CD8-positive, alpha-beta memory T cell (primary cell): ENCODE measurements at places on chromosomes 1 and 21.

DNA sequence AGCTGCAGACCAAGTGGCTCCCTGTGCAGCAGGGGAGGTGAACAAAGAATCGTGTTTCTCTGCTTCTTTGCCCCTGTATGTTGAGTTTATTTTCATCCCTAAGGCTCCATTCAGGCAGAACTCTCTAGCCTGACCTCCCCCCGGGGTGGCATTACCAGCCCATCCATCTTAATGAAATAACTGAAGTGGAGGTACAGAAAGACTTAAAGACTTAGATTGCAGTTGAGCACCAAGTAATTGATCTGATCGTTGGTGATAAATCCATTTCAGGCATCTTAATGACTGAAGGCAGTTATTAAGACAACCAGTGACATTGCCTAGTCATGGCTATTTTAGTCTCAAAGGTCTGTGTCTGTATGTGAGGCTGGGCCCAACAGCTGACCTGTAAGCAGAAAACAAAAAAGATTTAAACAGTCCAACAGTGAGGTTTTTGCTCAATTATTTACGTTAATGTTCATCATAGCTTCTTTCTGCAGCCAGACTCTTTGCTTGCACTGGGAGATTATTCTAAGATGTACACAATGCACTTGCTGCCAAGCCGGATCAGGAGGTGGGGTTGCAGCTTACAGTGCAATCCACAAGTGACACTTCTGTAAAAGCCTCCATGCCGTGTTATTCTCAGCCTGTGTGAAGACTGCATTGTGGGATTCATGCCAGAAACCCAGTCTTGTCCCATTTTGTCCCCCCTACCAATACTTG is 363.0 kb upstream of the DUSP10 start:
- no peak overlapping the region for H3K4me3 ChIP-seq
- no peak for DNase-seq
- H3K27me3 ChIP-seq: no peaks in the 10 kb centered on the region
- no peaks in the 10 kb centered on the region for H3K36me3 ChIP-seq
- H3K27ac ChIP-seq: no peak overlapping the region

- peaks cover 5% of the 10 kb centered on the region for H3K36me3 ChIP-seq
- H3K4me3 ChIP-seq: no peak overlapping the region
- no peak overlapping the region for H3K27ac ChIP-seq
These were observed 6.1 kb upstream of the AGO3 start for GRCh38 chr1:35924838-35925237.

DNA sequence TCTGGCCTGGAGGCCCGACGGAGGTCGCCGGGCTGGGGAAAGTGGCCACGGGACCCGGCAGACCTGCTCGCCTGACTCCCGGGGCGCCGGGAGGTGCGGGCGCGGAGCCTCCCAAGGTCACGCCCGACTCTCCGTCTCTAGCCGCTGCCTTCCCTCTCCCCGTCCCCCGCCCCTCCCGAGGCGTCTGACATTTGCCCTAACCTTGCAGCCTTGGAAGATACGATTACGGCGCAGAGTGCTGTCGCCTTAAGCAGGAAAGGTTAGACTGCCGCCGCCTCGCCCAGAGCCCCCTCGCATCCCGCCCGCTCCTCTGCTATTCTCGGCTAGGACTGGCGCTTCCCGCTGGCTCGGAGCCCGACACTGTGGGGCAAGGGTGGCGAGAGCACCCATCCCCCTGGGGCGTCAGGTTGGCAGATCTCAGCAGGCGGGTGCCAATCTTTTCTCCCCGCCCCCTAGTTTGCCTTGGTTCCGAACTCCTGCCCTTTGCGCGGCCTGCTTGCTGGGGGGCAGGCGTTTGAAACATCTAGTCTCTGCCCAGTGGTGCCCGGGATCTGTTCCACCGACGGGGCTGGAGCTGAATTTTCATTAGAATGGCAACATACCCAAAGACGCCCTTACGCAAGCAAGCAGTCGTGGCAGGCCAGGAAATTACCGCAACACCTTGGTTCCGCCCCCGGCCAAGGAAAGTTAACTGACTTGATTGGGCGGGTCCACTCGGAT is 835 bp downstream of the PGM1 start:
- H3K36me3 ChIP-seq: no peaks in the 10 kb centered on the region
- peak; percentile 57 for DNase-seq
- H3K4me1 ChIP-seq: peaks cover 11% of the 10 kb centered on the region
- peak overlapping the region; percentile 89 for H3K4me3 ChIP-seq
- H3K27ac ChIP-seq: peak overlapping the region; percentile 82

- H3K4me3 ChIP-seq: peak overlapping the region; percentile 97
- no peaks in the 10 kb centered on the region for H3K27me3 ChIP-seq
- peak; percentile 3 for DNase-seq
- H3K27ac ChIP-seq: peak overlapping the region; percentile 83
- no peaks in the 10 kb centered on the region for H3K36me3 ChIP-seq
These were observed 546 bp downstream of the DONSON start for GRCh38 chr21:33587792-33588484.

- no peaks in the 10 kb centered on the region for H3K4me1 ChIP-seq
- no peaks in the 10 kb centered on the region for H3K36me3 ChIP-seq
- H3K27ac ChIP-seq: no peak overlapping the region
These were observed 14.3 kb upstream of the NTMT2 start for GRCh38 chr1:170131450-170131849.

DNA sequence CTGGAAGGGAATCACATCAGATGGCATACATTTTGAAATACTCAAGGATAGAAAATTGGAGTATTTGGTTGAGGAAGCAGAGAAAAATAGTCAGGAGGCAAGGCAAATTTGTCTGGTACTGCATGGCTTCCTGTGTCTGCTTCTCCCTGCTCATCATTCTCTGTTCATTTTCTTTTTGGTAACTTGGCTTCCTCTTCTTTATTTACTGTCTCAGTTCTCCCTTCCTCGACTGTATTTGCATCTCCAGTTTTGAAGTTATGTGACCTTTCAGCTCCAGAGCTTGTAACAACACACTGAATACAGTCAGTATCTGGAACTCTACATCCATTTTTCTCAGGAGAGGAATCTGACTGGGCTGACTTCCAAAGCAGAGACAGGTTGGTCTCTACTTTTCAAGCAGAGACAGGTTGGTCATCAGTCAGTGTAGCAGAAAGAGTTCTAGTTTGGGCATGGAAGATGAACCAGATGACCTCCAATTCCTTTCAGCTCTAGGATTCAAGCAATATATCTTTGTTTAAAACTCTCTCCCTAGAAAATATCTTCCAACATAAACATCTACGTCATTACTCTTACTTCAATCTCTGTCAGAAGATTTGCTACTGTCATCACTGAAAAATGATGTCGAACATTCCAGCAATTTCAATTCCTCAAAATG is 571.2 kb downstream of the ADGRL2 start:
- H3K27me3 ChIP-seq: no peaks in the 10 kb centered on the region
- no peak for DNase-seq
- H3K36me3 ChIP-seq: no peaks in the 10 kb centered on the region

DNA sequence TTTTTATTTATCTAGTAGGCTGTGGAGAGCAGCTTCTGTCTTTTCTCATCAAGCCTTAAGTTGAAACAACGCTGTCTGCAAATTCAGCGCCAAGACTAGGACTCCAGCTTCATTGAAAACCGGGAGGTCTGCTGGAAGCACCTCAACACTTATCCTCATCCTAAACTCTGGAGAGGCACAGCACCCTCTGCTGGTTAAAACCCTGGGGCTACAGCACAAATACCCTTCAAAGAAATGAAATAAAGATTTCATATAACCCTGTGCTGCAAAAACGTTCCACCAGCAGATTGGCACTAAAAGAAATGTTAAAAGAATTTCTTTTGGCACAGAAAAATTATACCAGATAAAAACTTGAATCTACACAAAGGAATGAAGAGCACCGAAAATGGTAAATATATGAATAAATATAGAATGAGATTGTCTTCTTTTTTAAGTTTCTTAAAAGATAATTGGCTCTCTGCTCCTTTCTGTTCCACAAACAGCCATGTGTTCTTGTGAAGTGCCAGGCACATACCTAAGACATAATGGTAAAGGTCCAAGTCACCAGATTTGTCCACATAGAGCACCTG is 227.7 kb upstream of the SAMSN1 start:
- no peaks in the 10 kb centered on the region for H3K27me3 ChIP-seq
- no peak overlapping the region for H3K27ac ChIP-seq
- DNase-seq: peak; percentile 18
- H3K36me3 ChIP-seq: no peaks in the 10 kb centered on the region
- H3K4me3 ChIP-seq: no peak overlapping the region

DNA sequence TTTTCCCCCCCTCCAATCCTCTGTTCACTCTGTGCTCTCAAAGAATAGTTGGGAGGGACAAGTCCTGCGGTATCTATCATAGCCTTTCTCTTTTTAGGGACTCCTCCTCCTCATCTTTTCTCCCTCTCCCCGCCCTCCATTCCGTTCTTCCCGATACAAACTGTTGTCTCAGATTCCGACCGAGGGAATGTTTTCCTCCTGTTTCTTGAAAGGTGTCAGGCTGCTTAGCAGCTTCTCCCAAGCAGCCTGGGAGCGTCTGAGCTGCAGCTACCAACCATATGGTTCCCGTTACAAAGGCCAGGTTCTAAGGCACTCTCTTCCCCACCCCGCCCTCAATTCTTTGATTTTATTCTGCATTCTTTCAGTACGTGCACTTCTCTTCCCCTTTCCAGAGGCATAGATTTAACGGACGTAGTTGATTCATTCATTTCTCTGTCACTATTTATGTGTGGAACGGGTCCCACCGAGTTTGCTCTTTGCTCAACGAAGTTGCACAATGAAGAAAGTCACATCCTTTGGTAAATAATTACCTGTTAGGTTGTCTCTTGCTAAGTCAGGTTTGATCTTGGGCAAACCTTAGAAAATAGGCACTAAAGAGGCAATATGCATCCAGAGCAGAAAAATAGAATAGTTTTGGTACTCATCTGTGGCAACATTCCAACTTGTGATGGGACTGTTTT is 2.8 kb downstream of the ADGRL2 start:
- no peak for DNase-seq
- H3K4me1 ChIP-seq: no peaks in the 10 kb centered on the region
- no peak overlapping the region for H3K27ac ChIP-seq
- H3K27me3 ChIP-seq: no peaks in the 10 kb centered on the region
- H3K36me3 ChIP-seq: no peaks in the 10 kb centered on the region

GRCh38 chr1:227317523-227318015 is 723 bp downstream of the CDC42BPA start:
- H3K27me3 ChIP-seq: peaks cover 27% of the 10 kb centered on the region
- peak overlapping the region; percentile 69 for H3K27ac ChIP-seq
- peaks cover 5% of the 10 kb centered on the region for H3K4me1 ChIP-seq
- no peak for DNase-seq
- H3K4me3 ChIP-seq: peak overlapping the region; percentile 49

- H3K4me3 ChIP-seq: no peak overlapping the region
- DNase-seq: no peak
- no peaks in the 10 kb centered on the region for H3K27me3 ChIP-seq
- H3K36me3 ChIP-seq: no peaks in the 10 kb centered on the region
These were observed 1.1 kb upstream of the TNFRSF18 start for GRCh38 chr1:1207571-1207892.

DNA sequence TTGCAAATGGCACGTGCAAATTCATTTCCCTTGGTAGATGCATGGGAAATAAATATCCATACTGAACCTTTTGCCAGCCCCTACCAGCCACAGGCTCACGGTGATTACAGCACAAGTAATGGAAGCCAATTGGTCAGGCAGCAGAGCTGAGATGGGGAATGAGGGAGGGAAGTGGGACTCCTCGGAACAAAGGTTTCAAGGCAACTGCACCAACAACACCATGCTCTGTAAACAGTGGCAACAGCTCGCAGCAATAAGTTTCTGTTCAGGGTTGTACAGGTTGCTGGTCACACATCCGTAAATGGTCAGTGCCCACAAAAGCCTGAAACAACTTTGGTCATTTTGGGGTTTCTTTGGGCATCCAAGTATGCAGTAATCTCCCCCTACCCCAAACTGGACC is 62.7 kb upstream of the LPGAT1 start:
- H3K27me3 ChIP-seq: no peaks in the 10 kb centered on the region
- H3K4me3 ChIP-seq: no peak overlapping the region
- no peaks in the 10 kb centered on the region for H3K36me3 ChIP-seq
- no peak overlapping the region for H3K27ac ChIP-seq

DNA sequence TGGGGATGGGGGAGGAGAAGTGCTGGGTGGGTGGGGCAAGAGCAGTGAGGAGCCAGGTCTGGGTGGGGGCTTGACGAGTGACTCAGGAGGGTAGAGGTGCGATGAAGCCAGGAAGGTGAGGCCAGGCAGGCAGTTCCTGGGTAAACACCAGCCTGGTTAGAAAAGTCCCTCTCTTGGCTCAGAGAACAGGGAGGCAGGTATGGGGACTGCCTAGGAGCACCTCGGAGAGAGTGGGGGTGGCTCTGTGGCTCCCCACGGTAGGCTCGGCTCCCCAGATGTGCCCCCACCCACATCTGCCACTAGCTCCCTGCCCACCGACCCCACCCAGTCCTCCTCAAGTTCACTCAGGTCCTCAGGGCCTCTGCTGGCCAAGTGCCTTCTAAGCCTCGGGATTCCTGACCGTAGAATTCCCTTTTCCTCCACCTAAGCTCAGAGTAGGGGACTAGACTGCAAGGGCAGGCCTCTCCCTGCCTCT is 1.2 kb downstream of the HSPG2 start:
- H3K4me3 ChIP-seq: peak overlapping the region; percentile 50
- H3K36me3 ChIP-seq: no peaks in the 10 kb centered on the region
- no peak for DNase-seq
- peak overlapping the region; percentile 58 for H3K27ac ChIP-seq

DNA sequence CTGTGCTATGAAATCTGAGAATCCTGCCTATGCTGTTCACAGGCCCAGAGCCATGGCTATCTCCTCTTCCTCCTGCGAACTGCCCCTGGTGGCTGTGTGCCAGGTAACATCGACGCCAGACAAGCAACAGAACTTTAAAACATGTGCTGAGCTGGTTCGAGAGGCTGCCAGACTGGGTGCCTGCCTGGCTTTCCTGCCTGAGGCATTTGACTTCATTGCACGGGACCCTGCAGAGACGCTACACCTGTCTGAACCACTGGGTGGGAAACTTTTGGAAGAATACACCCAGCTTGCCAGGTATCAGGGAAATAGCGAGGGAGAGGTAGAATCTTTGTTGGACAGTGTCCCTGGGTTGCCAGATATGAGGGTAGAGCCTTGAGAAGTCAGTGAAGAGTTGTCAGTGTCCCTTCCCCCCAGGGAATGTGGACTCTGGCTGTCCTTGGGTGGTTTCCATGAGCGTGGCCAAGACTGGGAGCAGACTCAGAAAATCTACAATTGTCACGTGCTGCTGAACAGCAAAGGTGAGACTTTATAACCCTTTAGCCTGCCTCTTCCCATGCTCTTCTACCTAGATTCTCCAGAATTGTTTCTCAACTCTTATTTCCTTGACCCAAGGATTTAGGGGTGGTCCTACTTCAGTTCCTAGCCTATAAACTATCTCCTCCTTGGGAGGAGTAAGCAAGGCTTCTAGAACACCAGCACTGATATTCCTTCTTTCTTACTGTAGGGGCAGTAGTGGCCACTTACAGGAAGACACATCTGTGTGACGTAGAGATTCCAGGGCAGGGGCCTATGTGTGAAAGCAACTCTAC is 1.4 kb downstream of the NIT1 start:
- peaks cover 49% of the 10 kb centered on the region for H3K4me1 ChIP-seq
- peak overlapping the region; percentile 98 for H3K27ac ChIP-seq

DNA sequence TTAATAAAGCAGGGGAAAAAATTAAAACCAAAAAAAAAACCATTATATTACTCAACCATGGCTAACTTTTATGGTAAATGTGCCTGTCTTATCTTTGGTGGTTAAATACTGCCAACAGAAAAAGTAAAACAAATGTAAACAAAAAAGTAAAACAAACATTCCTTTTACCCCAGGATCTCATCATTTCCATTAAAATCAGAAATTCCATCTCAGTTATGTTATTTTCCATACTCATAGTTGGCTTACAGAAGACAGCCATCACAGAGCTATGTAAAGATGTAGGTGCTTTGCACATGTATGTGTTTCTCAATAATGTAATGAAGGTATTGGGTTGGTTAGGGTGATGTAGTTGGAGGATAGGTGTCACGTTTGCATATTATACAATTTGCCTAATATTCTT is 185.0 kb downstream of the KCNK2 start:
- H3K36me3 ChIP-seq: no peaks in the 10 kb centered on the region
- no peaks in the 10 kb centered on the region for H3K4me1 ChIP-seq
- DNase-seq: no peak
- H3K27ac ChIP-seq: no peak overlapping the region
